ENCODE measurements at places on chromosomes 5 and 9.
A peak's percentile ranks its signal among the peaks of the same experiment; 100 is the strongest.

DNA sequence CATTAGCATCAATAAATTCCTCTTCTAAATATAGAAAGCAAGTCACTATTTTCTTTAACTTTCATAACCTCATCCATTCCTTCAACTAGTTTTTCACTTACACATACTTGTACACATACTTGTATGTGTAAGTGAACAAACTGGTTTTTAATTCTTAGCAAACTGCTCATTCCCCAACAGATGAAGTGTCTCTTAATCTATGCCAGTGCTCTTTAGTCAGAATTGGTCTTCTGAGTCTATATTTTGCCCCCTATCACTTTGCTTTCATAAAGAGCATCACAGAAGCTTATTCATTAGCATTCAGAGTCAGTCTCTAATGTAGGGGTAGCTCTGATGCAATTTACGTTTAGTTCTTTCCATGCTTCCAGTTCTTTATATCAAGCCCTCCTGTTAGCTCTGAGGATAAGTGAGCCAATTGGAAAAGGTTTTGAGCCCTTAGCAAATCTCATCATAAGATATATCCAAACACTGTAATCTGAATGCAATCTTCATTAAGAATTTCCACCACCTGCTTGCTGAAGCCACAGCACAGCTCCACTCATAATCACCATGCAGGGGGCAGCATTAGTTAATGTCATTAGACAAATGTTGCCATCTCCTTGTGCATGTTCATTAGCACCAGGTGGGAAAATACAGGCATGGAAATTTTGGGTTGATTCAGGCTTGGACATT lies 178.5 kb upstream of the SLC24A2 start:
- DNase-seq, result no peak

GRCh38 chr9:130078547-130078946 lies 24.8 kb downstream of the GPR107 start:
- DNase-seq, result no peak

DNA sequence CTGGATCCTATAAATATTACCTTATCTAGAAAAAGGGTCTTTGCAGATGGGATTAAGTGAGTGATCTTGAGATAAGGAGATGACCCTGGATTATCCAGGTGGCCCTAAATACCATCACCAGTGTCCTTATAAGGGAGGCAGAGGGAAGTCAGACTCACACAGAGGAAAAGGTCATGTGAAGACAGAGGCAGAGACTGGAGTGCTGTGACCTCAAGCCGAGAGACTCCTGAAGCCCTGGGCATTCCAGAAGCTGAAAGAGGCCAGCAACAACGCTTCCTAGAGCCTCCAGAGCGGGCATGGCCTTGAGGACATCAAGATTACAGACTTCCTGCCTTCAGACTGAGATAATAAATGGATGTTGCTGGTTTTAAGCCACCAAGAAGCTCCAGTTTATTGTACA lies 118.8 kb downstream of the ATPSCKMT start:
- DNase-seq, result no peak

DNA sequence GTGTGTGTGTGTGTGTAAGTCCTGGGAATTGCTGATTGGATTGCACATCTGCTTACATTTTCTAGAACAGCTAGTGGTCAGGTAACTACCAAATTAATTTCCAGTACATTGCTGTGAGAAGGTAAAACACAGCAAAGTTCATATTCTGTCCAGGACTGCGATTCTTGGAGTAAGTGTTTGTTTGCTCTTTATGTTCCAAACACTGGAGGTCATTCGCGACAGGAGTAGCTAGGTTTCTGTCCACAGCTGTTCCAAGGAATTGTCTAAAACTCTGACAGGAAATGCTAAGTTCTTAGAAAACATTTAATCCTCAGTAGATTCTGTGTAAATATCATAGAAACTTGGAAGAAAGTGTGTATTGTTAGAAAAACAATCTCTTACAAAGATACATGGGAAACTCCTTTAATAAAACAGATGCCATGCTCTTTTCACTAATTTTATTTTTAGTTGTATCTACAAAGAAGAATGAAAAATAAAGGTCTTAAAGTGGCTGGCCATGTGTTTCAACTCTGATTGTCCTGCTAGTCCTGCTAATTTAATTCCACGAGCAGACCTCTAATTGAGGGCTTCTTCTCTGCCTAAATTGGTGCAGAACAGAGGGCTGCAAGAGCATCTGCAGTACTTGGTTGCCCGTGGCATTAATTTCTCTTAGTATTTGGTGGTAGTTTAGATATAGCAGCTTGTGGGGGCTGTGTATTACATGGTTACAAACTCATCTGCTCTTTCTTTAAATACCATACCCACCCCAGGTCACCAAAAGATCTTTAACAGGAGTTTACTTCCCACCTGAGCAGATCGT lies 464.5 kb downstream of the RASEF start:
- no peak for DNase-seq

- DNase-seq, result peak; percentile 56
Observed at GRCh38 chr5:5572976-5573797, 150.7 kb downstream of the ICE1 start.

- DNase-seq, result no peak
Observed at GRCh38 chr9:126298063-126298801, 28.4 kb upstream of the MVB12B start.

Data from heart left ventricle (tissue), 16 donors.